ENCODE measurements at places on chromosomes 16 and 17. TPM values are rescaled to one million over a fixed set of nuclear protein-coding genes. Genes with fewer than 3 reads are reported as not detected.

RTN4RL1 gene
- polyA plus RNA-seq = 0.44 TPM

DNA sequence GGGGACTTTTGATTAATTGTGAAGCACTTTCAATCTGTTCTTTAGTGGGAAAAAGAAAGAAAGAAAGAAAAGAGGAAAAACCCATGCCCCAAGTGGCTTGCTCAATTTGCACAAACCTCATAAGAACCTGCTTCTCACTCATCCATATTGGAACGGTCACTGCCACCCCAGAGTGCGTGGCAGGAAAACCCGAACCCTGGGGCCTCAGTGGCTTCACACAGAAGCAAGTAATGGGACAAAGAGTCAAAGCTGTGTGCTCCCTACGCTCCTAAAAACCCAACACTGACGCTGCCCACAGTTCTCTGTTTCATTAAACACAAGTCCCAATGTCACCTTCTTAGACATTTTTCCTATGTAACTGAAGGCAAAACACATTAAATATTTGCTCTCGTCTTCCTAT, 1.2 kb downstream of the SLC6A4 start:
- peaks cover 7% of the 10 kb centered on the region for H3K4me1 ChIP-seq
- no peak for DNase-seq
- H3K27me3 ChIP-seq = peaks cover 67% of the 10 kb centered on the region
- no peak overlapping the region for H3K4me3 ChIP-seq

NHERF2 gene
- polyA plus RNA-seq = 1.2 TPM

GRCh38 chr17:17982801-17983200, 10.1 kb downstream of the DRC3 start:
- H3K27ac ChIP-seq = no peak overlapping the region
- no peaks in the 10 kb centered on the region for H3K4me1 ChIP-seq
- no peak for DNase-seq
- no peaks in the 10 kb centered on the region for H3K36me3 ChIP-seq
- no peaks in the 10 kb centered on the region for H3K27me3 ChIP-seq
- no peak overlapping the region for H3K4me3 ChIP-seq

DNA sequence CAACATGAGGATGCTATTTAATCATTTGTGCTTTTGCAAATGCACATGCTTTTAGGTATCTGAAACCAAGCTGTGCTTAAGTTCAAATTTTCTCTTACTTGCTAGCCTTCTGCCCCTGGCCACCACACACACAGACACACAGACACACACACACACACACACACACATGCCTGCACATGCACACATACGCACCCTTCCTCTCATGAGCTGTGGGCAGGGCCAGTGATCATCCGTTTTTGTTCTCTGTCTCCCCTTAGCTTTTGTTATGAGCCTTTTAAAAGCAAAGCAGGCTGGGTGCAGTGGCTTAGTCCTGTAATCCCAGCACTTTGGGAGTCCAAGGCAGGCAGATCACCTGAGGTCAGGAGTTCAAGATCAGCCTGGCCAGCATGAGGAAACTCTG, 34.2 kb downstream of the CD300LF start:
- H3K36me3 ChIP-seq = no peaks in the 10 kb centered on the region
- H3K27me3 ChIP-seq = peaks cover 15% of the 10 kb centered on the region
- DNase-seq = no peak
- H3K4me3 ChIP-seq = no peak overlapping the region
- H3K4me1 ChIP-seq = peaks cover 23% of the 10 kb centered on the region
- H3K27ac ChIP-seq = peak overlapping the region; percentile 71

DNA sequence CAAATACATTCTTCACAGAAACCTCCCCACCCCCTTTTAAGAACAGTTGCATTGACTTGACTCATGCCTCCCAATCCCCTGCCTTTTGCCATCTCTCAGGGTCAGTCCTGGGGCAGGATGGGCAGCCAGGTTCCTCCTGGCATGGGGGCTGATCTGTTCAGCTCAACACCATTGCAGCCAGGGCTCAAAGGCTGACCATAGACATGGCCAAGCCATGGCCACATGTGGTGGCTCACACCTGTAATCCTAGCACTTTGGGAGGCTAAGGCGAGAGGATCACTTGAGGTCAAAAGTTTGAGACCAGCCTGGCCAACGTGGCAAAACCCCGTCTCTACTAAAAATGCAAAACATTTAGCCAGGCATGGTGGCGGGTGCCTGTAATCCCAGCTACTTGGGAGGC, 14.1 kb downstream of the ATP2C2 start:
- no peak overlapping the region for H3K4me3 ChIP-seq
- peaks cover 8% of the 10 kb centered on the region for H3K36me3 ChIP-seq
- H3K4me1 ChIP-seq = peaks cover 8% of the 10 kb centered on the region
- no peak for DNase-seq

- no peak overlapping the region for H3K4me3 ChIP-seq
- no peak overlapping the region for H3K27ac ChIP-seq
- H3K36me3 ChIP-seq = no peaks in the 10 kb centered on the region
- H3K27me3 ChIP-seq = no peaks in the 10 kb centered on the region
- no peaks in the 10 kb centered on the region for H3K4me1 ChIP-seq
Measured at GRCh38 chr16:65283181-65283651, 161.4 kb upstream of the CDH11 start.

DNA sequence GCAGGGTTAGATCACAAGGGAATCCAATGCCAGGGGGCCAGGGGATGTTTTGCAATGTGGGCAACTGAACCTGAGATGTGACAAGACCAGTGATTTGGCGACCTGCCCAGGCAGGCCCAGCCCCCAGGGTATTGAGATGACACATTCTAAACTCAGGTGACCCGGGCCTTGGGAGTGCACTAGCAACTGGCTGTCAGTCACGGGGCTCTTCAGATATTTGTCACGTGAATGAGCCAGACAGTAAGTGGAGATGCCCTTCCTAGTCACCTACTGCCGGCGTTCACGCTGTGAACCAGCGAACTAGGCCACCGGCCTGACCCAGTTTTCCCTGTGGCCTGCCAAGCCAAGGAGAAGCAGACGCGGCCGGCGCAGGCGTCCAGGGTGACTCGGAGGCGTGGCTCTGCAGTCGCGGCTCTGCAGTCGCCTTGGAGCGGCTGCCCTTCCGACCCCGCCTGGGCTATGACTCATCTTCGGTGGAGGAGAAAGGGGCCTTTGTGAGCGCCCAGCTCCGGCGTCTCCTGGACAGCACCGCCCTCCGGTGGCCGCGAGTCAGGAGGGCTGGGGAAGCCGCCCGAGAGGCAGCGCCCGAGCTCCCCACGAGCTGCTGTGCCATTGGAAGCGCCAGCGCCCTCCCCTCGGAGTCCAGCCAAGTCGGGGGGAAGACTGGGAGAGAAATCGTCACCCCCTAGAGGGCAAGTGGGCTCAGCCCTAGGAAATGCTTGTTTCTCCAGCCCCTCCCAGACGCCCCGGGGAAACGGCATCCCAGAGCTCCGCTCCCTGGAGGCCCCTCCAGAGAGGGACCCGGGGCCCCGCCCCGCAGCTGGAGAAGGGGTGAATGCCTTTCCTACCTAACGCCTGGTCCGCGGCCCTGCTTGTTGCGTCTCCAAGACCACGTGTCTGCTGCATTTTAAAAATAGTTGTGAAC, 38.8 kb downstream of the WSB1 start:
- H3K36me3 ChIP-seq = no peaks in the 10 kb centered on the region
- peak; percentile 75 for DNase-seq
- H3K4me1 ChIP-seq = peaks cover 8% of the 10 kb centered on the region

GRCh38 chr16:9817586-9817985, 364.6 kb downstream of the GRIN2A start:
- H3K36me3 ChIP-seq = no peaks in the 10 kb centered on the region
- H3K27ac ChIP-seq = no peak overlapping the region
- H3K27me3 ChIP-seq = no peaks in the 10 kb centered on the region

WFDC1 gene
- not detected for polyA plus RNA-seq

KLHL10 gene
- 0.09 TPM for polyA plus RNA-seq

CCL13 gene
- not detected for polyA plus RNA-seq

DNA sequence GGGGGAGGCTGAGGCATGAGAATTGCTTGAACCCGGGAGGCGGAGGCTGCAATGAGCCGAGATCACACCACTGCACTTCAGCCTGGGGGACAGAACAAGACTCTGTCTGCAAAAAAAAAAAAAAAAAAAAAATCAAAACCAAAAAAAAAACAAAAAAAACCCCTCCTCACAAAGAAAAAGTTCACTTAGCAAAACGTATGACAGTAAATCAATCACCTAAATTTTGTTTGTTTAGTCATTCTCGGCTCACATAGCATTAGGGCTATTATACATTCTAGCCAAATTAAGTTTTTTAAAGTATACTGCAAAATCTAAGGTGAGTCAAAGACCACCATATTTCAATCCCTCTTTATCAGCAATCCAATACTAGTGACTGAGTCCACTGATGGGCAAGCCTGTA, 5.7 kb downstream of the ZNF652 start:
- no peak overlapping the region for H3K4me3 ChIP-seq
- peak overlapping the region; percentile 38 for H3K27ac ChIP-seq
- H3K27me3 ChIP-seq = no peaks in the 10 kb centered on the region
- DNase-seq = no peak

DNA sequence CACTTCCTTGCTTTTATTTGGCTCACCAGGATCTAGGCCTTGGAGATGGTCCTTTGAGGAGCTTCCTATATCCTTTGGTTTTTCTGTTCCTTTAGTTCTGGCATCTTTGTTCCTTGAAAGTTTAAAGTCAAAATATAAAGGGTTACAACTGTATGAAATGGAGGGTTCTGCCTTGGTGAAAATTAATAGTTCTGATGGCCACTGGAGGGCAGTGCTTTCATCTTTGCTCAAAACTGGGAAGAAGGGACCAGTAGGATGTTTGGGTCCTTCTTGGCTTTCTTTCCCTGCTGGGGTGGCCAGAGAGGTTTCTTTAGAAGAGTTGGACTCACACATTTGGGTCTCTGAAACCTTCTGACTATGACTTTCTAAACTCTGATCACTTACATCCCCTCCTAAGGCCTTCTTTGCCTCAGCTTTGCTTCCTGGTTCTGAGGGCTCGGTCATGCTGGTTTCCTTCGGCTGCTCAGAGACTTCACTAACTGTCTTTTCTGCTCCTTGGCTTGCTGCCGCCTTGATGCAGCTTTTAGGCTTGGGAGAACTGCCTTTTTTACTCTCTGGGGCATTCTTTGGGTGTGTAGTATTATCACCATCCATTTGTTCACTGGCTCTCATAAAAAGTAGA, 10.9 kb upstream of the ITGA2B start:
- H3K4me1 ChIP-seq = peaks cover 3% of the 10 kb centered on the region
- no peak overlapping the region for H3K27ac ChIP-seq
- H3K36me3 ChIP-seq = peaks cover 5% of the 10 kb centered on the region
- H3K27me3 ChIP-seq = no peaks in the 10 kb centered on the region

- no peaks in the 10 kb centered on the region for H3K27me3 ChIP-seq
- DNase-seq = no peak
- no peak overlapping the region for H3K4me3 ChIP-seq
- no peaks in the 10 kb centered on the region for H3K36me3 ChIP-seq
- H3K27ac ChIP-seq = no peak overlapping the region
Measured at GRCh38 chr17:17556671-17557070, 34.8 kb downstream of the PEMT start.

- H3K4me3 ChIP-seq = no peak overlapping the region
- no peaks in the 10 kb centered on the region for H3K36me3 ChIP-seq
- DNase-seq = no peak
- no peak overlapping the region for H3K27ac ChIP-seq
- peaks cover 4% of the 10 kb centered on the region for H3K4me1 ChIP-seq
Measured at GRCh38 chr17:65065906-65066305, 9.4 kb upstream of the GNA13 start.

GRCh38 chr16:70686376-70687101, 686 bp upstream of the MTSS2 start:
- peak overlapping the region; percentile 64 for H3K4me3 ChIP-seq
- H3K36me3 ChIP-seq = no peaks in the 10 kb centered on the region
- DNase-seq = no peak
- H3K27me3 ChIP-seq = no peaks in the 10 kb centered on the region

- no peak overlapping the region for H3K27ac ChIP-seq
- no peak overlapping the region for H3K4me3 ChIP-seq
- DNase-seq = no peak
Measured at GRCh38 chr17:79137789-79138165, 63.2 kb downstream of the ENGASE start.

DNA sequence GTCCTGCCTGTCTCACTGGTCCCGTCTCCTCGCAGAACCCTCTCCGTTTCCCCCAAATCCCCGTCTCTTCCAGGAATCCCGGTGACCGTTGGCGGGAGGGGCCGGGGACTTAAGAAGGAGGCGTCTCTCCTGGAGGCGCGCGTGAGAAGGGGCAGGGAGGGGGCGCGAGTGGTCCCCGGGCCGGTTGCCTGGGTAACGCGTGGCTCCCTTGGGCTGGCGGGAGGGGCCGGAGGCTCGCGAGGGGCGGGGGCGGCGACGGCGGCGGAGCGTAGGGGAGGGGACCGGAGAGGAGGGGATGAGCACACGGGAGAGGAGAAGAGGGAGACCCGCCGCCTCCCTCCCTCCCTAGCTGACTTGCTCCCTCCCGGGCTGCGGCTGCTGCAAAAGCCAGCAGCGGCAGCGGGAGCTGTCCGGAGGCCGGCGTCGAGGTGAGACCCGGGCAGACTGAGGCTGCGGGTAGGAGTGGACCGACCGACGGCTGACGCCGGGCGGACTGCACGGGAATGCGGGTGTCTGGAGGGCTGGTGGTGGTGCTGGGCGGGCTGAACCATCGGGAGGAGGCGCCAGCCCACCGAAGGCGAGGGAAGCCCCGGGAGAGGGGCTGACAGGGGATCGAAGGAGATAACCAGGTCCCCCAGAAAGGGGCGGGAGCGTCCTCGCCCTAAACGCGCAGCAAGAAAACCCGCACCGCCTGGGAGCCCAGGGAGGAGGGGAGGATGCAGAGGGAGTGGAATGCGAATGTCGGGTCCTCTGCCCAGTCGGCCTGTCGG, at the start of gene PRRT2:
Gene PRRT2 (plus strand): TSS at position 298 of the 770 bp plus-strand sequence. CDS start 862 bp downstream, outside the sequence.
- H3K36me3 ChIP-seq = peaks cover 4% of the 10 kb centered on the region
- no peaks in the 10 kb centered on the region for H3K27me3 ChIP-seq
- H3K4me3 ChIP-seq = peak within 1 kb of the TSS; percentile 95

EMP2 gene
- not detected for polyA plus RNA-seq

GRCh38 chr17:28142305-28142704, 99.8 kb downstream of the NLK start:
- H3K36me3 ChIP-seq = peaks cover 24% of the 10 kb centered on the region
- no peak overlapping the region for H3K27ac ChIP-seq
- H3K4me1 ChIP-seq = no peaks in the 10 kb centered on the region
- H3K27me3 ChIP-seq = no peaks in the 10 kb centered on the region

DNA sequence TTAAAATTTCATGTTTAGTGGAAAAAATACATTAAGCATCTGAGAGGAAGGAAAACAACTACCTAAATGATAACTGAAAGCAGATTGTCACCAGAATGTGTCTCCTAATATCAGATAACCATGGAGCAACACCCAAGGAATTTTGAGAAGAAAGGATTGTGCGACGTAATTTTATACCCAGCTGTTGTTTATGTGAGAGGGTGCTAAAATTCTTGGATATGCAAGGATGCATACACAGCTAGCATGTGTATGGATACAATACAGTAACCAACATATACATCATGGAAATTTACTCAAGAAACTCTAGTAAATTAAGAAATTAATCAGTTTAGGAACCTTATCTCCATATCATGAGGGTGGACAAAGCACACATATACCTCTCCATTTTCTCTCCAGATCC, 290.9 kb downstream of the HS3ST3A1 start:
- H3K36me3 ChIP-seq = no peaks in the 10 kb centered on the region
- H3K27me3 ChIP-seq = peaks cover 14% of the 10 kb centered on the region
- H3K4me1 ChIP-seq = no peaks in the 10 kb centered on the region
- no peak overlapping the region for H3K27ac ChIP-seq
- DNase-seq = no peak

LITAFD gene
- not detected for polyA plus RNA-seq

GRCh38 chr17:1267471-1267943, 2.7 kb upstream of the BHLHA9 start:
- H3K36me3 ChIP-seq = no peaks in the 10 kb centered on the region
- peak overlapping the region; percentile 67 for H3K27ac ChIP-seq
- peak overlapping the region; percentile 75 for H3K4me3 ChIP-seq
- H3K27me3 ChIP-seq = peaks cover 7% of the 10 kb centered on the region
- peaks cover 19% of the 10 kb centered on the region for H3K4me1 ChIP-seq

Measured in naive thymus-derived CD8-positive, alpha-beta T cell (primary cell).